ENCODE measurements at places on chromosomes 4 and X.

GRCh38 chr4:99310389-99310788, 10.8 kb downstream of the ADH1B start:
- no peak for DNase-seq

GRCh38 chr4:183637461-183637860, 21.5 kb downstream of the RWDD4 start:
- DNase-seq = no peak

- DNase-seq = no peak
These were observed 756.3 kb downstream of the CCSER1 start for GRCh38 chr4:90883519-90883918.

- DNase-seq = no peak
These were observed 202.6 kb downstream of the PCDH19 start for GRCh38 chrX:100207331-100208024.

- DNase-seq = no peak
These were observed 80.1 kb downstream of the HDAC8 start for GRCh38 chrX:72492499-72492898.

GRCh38 chr4:73844345-73844744, 7.9 kb downstream of the CXCL6 start:
- DNase-seq = no peak

GRCh38 chr4:123699880-123700771, 303.5 kb downstream of the SPRY1 start:
- no peak for DNase-seq

GRCh38 chrX:13121020-13121555, 76.7 kb upstream of the FAM9C start:
- DNase-seq = no peak
